Cerebellar nuclear complex (tissue), 1 donor: ENCODE measurements at places on chromosomes 12 and 14.

DNA sequence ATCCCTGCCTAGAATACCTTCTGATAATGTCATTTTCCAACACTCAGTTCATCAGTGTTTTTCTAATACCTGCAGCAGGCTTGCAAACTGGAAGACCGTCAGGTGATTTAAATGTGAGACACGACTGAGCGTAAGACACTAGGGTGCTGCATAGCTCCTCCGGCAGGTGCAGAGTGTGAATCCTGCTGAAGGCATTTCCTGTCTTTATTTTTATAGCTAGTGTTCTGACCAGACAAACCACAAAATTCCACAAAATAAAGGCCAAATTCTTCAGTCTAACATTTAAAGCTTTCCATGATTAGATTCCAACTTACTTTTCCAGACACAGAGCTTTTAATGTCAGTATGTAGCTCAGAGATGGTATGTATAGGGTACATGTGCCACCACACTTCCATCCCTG lies 70.7 kb downstream of the BBS10 start:
- DNase-seq, result no peak

DNA sequence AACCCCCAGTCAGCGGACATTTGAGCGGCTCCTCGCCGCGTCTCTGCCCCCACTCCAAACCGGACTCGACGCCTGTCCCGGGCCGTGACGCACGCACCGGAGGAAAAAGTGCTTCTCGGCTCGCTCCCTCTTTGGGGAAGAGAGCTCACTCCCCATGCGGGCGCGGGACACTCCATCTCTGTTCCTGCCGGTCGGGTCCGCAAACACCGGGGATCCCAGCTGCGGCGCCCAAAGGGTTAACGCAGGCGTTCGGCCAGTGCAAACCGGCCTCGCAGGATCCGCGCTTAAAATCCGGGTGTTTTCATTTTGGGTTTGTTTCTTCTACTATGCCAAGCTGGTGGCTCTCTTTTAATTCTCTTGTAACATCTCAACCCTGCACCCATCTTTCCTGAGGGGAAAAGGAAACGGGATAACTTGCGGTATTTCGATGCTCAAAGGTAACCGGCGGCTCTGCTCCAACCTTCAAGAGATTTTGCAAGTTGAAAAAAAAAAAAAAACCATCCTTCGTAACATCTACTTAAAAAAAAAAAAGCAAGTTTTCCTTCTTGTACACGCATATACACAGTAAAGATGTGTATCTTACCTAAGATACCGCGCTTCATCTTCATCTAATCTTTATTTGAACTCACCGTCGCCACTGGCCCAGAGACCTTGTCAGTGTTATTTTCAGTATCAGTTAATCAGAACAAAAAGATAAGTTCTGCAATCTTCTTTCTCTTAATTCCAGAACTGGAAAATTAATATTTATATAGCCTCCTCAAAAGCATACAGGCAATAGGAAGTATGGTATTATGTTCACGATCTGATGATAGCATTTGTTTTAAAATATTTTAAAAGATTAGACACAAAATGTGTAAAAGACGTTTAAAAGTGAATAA lies 1.6 kb upstream of the ATP2B1 start:
- DNase-seq, result peak; percentile 53

GRCh38 chr14:34733245-34733644 lies 18.9 kb upstream of the CFL2 start:
- DNase-seq, result no peak

DNA sequence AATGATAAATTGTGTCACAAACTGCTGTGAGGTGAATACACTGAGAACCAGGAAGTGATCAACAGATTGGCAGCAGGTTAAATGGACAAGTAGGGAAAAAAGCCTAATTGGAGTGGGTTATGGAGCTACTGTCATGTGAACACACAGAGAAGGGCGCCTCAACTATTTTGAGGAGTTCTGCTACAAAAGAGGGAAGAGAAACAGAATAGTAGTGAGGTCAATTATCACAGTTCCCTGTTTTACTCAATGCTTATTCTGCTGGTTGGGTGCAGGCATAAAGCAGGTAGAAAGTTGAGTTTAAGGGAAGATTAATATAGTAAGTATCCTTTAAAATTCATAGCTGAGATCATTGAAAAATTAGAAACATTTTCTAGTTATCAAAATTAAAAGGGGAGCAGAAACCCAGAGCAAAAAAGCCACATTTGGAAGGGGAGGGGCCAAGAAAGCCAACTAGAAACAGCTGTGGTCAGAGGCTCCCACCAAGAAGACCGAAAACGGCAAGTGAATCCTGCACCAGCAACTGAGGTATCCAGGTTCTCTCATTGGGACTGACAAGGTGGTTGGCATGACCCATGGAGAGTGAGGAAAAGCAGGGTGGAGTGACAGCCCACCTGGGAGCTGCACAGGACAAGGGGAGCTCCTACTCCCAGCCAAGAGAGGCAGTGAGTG lies 105.7 kb downstream of the ZC3H14 start:
- no peak for DNase-seq

DNA sequence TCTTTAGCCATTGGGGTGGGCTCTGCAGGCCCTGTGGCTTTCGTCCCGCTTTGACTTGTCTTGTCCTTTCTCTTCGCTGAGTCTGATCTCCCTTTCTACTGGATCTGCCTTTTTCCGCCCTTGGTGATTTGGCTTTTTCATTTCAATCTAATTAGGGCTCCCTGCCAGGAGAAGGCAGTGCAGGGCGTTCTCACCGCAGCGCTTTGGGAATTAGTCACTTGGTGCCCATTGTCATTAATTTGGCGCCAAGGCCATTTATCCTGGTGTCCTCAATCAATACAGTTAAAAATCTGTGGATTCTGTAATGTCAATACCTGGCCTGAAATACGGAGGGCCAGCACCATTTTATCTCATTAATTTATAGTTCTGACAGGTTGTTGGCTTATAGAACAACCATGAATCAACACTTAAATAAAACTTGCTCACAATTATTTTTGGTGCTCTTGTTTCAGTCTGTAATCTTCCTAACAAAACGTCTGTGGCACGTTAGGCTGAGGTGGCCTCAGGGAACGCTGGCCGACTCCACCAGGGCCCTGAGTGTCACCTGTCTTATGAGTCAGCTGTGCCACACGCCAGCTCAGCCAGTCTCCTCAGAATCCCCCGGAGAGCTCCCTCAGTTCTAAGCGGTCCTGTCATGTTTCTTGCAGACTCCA lies 115.7 kb downstream of the BEGAIN start:
- no peak for DNase-seq

DNA sequence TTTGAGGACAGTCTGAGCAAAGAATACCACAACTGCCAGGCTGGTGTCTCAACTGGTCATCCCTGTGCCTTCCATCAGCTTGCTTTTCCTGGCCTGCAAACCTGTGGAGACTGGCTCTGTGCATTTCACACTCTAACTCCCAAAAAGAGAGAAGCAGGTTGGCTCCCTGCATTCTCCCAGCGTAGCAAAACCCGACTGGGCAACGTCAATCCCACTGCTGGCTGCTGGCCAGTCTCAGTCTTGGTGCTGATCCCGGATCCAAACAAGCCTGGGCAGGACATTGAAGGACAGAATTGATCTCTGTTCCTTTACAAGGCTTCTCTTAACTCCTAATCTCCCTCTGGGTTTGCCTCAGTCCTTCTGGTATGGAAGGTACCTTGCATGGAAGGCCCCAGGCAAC lies 65.4 kb downstream of the FZD10 start:
- peak; percentile 91 for DNase-seq

DNA sequence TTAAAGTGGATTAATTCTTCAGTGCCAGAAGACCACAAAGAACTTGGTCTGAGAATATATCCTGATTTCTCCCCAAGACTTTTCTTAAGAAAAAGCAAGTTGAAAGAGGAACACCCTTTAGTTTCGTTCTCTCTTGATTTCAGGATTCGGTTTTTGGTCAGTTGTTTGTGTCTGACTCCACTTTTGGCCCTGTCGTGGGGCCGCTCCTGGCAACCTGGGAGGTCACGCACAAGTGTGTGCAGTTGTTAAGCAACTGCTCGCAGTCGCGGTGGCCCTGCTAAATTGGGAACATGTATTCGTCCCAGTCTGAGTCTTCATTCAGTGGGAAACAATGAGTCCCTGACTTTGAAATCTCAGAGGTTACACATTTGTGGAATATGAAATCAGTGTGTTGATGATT lies 68.7 kb downstream of the RGS6 start:
- DNase-seq, result no peak

DNA sequence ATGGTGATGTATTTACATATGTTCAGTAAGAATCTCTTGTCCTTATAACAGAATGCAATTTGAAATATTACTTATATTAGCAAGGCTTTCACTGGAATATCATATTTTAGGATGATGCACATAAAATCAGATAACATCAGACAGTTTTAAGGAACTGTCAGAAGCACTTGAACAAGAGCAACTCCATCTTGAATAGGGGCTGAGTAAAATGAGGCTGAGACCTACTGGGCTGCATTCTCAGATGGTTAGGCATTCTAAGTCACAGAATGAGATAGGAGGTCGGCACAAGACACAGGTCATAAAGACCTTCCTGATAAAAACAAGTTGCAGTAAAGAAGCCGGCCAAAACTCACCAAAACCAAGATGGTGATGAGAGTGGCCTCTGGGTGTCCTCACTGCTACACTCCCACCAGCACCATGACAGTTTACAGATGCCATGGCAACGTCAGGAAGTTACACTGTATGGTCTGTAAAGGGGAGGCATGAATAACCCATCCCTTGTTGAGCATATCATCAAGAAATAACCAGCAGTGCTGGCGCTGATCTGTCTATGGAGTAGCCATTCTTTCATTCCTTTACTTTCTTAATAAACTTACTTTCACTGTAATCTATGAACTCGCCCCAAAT lies 27.6 kb upstream of the ETV6 start:
- DNase-seq, result no peak

DNA sequence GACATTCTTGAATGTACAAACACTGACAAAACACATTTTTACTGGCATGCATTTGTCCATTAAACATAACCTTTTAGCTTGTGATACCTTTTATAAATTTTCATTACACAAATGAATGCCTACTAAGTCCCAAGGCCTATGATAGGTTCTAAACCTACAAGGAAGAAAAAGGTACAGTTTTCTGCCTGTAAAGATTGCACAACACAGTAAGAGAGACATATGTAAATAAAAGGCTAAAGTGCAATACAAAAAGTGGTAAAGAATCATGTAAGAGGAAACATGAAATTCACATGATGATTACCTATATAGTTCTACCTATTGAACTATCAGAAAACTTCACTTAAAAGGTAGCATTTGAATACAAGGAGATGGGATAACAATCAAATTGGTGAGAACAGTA lies 14.6 kb upstream of the ARID4A start:
- DNase-seq, result no peak

DNA sequence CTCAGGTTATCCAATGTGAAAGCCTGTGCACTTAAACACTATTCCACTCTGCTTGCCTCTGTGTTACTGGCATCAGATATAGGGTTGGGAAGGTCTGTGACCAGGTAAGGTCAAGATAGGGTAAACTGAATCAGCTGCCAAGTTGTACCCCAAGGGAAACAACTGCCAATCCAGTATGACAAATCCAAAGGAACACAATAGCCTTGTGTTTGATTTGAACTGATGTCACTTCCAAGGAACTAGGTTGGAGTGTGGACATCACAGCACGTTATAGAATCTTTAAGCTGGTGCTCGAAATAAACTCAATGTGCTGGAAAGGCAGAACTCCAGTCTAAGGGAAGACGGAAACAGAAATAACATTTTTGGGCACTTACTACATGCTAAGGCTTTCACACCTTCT lies 223.4 kb upstream of the BTG1 start:
- DNase-seq, result no peak

DNA sequence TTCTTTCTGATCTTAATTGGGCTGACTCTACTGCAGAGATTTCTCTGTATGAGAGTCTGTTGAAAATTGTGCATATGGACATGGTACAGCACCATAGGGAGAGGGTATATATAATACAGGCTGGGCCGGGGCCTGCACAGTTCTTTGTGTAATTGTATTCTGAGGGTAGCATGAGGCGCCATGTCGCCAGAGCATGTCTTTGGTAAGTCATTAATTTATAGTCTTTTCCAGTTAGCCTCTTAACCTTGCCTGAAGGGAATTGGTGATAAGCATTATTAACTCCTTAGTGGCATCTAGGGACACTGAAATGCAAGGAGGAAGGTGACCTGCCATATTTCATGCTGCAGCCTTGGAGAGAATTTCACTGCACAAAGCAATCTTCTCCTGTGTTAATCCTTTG lies 569.9 kb downstream of the TMTC2 start:
- no peak for DNase-seq

DNA sequence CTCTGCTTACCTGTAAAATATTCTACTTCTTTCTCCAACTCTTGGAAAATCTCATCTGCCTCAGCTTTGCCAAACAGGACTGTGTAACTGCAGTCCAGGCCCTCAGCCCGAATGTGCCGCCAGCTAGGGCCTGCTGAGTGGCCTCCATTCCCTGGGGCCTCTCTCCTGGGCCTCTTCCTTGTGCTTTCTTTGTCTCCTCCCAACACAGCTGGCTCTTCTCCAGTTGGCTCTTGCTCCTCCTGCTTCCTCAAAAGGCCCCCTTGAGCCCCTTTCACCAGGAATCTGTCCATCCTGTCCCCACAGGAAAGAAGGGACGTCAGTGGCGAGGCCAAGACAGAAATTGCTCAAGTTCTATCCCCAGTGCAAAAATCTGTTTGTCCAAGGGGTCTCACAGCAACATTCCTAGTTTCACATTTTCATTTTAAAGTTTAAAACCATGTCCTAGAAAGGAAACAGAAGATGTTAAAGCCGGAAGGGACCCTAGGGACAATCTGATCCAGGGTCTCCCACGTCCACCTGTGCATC lies 713 bp downstream of the ALKBH2 start:
- no peak for DNase-seq

GRCh38 chr12:22856178-22856577 lies 231.2 kb downstream of the ETNK1 start:
- DNase-seq, result no peak

DNA sequence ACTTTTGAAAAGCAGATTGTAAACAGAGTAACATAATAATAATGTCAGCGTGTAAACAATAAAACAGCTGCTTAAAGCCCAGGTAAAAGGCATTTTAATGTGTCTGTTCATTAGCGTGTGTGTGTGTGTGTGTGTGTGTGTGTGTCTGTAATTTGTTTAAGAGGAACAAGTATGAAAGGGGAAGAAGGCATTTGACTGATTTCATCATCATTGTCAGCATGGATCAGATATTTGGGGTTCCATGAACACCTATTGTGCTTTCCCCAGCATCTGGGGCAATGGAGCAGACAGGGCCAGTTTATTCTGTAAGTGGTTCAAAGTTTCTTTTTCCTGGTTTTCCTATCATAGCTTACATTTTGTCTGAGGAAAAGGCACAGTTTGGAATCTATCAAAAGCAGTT lies 28.9 kb downstream of the SLC25A21 start:
- no peak for DNase-seq

GRCh38 chr12:94207849-94208621 lies 59.7 kb downstream of the PLXNC1 start:
- no peak for DNase-seq

- no peak for DNase-seq
Measured at GRCh38 chr12:7091171-7091570, 1.1 kb downstream of the C1R start.

DNA sequence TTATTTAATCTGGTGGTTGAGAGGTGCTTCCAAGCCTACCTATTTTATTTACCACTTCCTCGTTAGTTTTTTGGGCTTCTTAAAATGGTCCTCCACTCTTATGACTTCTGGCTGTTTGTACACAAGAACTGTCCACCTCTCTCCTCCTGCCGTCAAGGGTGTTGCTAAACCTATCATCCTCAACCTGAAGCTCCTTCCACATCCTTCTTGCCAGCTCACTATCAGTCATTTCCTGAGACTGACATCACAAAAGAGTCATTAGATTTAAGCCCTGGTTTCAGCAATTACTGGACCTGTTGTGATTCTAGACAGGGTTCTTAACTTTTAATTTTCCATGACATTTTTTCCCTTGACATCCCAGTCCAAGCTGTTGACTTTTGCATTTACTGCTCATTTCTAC lies 91.9 kb downstream of the BICD1 start:
- no peak for DNase-seq

- DNase-seq, result no peak
Measured at GRCh38 chr12:32402170-32402569, 2.8 kb downstream of the FGD4 start.
